NCI-H1105 (cell line): ENCODE measurements at places on chromosomes 12 and 14.

DNA sequence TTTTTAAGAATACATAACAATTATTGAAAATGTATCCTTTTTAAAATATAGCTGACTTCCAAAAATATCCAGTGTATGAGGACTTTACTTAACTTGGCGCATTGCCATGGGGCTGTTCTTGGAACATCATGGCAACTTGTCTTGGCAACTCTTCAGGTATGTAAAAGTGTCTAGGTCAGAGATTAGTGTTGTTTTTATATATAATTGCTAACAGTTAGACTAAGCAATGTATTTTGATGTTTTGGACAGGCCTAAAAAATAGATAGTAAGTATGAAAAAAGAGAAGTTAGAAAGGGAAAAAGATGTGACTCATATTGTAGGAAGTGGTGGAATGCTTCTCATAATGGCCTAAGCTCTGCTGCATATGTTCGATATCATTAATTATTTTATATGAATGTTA, 70.9 kb downstream of the MON2 start:
- no peak for DNase-seq

DNA sequence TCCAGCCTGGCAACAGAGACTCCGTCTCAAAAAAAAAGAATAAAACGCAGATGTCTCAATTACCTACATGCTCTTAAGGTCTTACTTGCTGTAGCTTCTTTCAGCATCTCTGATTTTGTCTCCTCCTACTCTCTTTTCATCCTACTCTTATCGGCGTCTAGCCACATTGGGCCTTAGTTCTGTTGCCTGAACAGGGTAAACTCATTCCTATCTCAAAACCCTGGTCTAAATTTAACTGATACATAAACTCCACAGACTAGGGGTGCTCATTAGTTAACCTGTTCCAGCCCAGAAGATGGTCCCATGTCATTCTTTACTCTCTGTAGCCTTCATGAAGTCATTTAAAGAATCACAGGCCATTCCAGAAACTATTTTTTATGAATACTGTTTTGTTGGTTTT, 33.6 kb downstream of the EXD2 start:
- no peak for DNase-seq

DNA sequence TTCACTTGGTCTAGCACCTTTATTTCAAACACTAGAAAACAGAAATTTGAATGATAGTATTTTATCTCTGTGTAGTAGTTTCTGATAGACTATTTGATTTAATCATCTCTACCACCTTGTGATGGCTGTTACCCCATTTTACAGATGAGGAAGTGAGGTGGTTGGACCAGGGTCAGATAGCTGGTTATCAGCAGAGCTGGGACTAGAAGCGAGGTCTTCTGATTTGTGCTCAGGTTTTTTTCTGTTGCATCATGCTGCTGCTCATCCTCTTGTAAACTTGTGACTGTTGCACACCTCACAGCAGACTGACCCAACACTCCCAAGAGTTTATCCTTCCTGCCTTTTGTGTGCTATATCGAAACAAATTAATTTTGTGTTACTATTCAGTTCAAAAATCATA, 10.1 kb upstream of the MANSC4 start:
- no peak for DNase-seq

GRCh38 chr14:88352698-88353097, 29.6 kb upstream of the KCNK10 start:
- DNase-seq, result peak; percentile 93

DNA sequence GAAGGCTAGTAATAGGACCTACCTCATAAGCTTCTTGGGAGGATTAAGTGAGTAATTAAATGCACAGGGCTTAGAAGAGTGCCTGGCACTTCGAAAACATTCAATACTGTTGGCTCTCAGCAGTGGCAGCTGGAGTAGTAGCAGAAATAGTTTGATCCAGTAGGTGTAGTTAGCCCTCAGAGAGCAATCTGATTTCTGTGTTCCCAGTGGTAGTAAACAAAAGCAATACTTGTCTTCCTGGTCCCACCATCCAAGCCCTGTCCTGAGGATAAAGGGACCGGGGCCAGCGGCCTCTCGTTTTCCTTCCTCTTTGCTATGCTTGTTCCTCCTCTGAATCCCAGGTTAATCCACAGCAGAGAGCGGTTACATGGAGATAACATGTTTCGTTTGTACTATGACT, 131.6 kb downstream of the SAMD4A start:
- no peak for DNase-seq

DNA sequence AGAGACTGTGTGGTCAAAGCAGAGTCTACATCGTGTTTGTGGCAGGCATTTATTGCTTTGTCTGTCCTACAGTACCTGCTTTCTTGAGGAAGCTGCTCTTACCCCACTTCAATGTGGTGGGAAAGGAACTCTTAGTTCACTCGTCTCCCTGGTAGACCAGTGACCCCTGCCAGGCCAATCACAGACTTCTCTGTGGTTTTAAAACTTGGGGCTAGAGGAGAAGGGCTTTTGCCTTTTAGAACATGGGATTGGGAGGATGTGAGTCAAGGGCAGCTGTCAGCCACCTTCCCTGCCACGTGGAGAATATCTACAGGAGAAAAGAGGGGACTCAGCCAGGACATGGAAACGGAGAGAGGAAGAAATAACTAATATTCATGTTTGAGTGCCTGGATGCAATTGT, 36.8 kb upstream of the TMED10 start:
- no peak for DNase-seq

- no peak for DNase-seq
These were observed at the start of gene REP15 for GRCh38 chr12:27696293-27696652. TSS of gene REP15 (plus strand) at chr12:27696447. CDS start at chr12:27696563, 116 bp downstream.

DNA sequence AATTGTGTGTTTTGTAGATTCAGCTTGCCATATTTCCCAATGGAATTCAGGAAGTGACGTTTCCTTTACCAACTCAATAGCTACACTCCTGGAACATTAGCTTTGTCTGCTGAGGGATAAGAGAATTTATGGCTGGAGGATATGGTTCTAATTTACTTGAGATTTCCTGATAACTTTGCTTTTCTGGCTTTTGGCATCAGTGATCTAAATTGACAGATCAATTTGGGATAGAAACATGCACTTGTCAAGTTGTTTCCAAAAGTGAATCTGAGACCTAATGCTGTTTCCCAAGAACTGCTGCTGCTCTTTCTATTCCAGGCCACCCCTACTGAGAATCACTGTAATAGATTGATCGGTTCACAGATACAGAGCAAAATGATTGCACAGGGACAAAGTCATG, 43.2 kb downstream of the MGAT4C start:
- no peak for DNase-seq

DNA sequence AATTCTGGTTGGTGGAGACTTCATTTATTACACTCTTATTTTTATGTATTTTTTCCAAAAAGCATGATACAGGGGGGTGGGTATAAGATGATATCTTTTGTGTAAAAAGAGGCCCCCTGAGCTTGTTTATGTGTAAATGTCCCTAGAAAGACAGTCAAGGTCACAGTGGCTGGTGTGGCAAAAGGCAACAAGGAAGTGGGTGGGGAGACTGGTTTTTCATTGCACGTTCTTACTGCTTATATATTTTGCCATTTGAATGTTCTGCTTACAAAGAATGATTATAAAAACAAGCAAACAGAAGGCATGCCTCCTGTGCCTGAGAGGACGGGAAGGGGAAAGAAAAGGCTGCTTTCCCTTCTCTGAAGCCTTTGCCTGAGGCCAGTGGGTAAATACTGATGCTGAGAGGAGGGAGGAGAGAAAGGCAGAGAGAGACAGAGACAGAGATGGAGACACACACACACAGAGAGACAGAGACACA, 24.1 kb upstream of the ADIPOR2 start:
- no peak for DNase-seq

DNA sequence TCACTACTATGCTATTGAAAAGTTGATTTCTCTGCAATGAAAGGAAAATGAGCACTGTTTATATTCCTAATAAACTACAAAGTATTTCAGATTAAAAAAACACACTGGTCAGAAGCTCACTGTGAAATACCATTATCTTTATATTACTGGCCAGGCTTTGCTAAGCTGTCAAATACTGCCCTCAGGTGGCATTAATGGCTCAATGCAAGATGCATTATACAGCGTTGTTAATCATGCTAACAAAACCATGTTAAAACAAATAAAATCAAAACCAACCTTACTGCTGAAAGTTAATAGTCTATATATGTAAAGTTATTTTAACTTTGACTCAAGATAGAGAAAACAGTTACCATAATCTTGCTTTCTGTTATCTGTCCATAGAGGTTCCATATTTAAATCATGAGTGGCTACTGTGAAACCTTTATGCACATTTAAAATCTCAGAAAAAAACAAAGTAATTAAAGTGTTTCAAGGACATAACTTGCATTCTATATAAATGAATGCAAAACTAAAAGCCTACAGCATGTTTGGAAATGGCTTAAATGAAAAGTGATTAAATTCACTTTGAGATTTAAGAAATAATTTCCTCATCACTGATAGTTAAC, 121.7 kb downstream of the RALGAPA1 start:
- DNase-seq, result peak; percentile 33

DNA sequence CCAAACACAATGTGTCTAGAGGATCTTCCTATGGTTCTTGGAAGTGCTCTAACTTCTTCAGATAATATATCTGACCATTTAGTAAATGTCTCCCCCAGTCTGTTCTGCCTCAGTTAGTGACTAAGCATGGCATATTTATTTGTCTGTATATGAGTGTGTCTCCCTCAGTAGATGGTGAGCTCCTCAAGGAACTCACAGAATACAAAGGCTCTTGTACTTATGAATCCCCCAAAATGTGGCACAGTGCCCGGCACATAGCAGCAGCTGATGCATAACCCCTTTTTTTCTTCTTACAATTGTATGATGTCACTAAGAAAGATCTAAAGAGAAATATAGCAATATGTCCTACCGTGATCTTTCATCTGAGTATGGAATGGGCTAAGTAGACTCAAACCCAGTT, 264.7 kb upstream of the PRICKLE1 start:
- no peak for DNase-seq

- DNase-seq, result no peak
These were observed 31.0 kb upstream of the GRIP1 start for GRCh38 chr12:66709893-66710292.

GRCh38 chr12:25278269-25278668, 27.5 kb upstream of the KRAS start:
- DNase-seq, result no peak

DNA sequence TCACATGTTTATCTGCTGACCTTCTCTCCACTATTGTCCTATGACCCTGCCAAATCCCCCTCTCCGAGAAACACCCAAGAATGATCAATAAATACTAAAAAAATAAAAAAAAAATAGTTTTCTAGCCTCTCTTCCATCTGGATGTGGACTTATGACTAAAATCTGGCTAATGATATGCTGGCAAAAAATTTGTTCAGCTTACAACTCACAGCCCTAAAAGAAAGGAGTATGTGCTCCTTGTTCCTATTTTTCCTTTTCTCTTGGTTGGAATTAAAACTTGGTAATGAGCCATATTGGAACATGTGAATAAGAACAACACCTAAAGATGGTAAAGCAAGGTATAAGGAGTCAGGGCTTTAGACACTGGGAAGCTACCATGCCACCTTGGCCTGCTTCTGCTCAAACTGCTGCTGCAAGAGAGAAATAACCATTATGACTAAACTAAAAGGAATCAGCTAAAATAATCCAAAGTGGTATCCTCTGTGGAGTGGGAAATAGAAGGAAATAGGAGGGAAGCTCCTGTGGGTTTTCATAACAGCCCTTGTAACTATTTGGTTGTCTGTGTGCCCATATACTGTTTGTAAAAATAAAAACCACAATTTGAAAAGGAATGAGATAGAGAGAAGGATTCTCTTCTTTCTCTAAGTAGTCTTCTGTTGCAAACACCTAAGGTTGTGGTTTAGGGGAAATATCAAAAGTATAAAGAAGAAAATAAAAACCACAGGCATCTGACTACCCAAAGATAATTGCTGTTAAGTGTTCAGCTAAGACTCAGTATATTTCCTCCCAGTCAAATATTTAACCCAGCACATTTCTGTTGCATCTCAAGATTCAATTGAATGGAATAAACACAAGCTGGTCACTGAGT, 53.8 kb downstream of the SDR9C7 start:
- DNase-seq, result no peak

DNA sequence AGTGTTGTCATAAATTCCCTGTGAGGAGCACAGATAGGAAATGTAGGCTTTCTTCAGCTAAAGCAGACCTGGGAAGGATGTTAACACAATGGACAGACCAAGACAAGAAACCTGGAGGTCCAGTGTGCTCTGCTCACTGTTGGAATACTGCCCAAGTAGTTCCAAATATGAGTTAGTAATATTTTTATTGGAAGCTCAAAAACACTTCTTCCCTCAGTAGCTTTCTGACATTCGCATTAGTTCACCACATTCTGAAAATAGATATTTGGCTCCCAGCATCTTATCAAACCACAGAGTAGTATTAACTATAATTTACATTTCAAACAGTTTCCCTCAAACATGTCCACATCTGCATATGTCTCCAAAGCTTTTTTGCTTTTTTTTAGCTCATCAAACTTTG, 74.8 kb upstream of the PYGL start:
- no peak for DNase-seq

GRCh38 chr12:48985475-48985897, 7.4 kb downstream of the WNT1 start:
- DNase-seq, result no peak

- DNase-seq, result no peak
These were observed 229.2 kb downstream of the ALX1 start for GRCh38 chr12:85509081-85509856.

- no peak for DNase-seq
These were observed 49.9 kb downstream of the OTX2 start for GRCh38 chr14:56760164-56760914.

GRCh38 chr14:24081739-24082211, 10.4 kb downstream of the CPNE6 start:
- no peak for DNase-seq

DNA sequence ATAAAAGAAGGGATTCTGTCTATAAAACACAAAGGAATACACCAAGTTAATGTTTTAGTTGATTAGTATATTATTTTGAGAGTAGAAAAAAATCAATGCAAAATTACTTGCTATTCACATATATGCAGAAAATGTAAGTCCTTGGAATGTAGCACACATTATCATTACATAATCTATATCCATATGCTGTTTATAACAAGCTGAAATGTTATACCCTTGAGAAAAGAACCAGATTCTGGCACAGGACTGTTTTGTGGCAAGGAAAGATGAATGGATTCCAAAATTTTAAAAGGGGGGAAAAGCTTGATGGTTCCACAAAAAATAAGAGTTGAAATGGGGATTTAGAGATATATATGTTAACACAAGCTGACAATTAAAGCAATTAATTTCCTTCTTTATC, 153.6 kb downstream of the MSRB3 start:
- no peak for DNase-seq

DNA sequence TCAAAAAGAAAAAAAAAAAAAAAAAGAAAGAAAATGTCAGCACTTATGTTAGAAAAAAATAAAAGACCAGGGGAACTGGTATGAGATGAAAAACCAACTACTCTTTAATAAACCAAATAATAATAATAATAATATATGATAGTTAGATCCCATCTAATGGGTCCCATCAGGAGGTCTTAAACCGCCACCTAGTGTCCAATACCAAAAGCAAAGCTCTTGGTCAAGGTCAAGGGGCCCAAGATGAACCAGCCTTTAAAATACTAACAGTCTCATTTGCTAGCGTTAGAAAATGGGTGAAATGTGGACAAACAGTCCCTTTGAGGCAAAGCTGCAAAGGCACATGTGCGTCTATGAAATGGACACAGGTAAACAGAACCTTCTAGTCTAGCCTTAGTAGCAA, 12.3 kb downstream of the BRAP start:
- DNase-seq, result no peak
